ENCODE measurements at places on chromosomes 12 and 14. TPM values are rescaled to one million over a fixed set of nuclear protein-coding genes. Genes with fewer than 3 reads are reported as not detected.

P2RX2 gene
- total RNA-seq = not detected

SDS gene
- 0.48 TPM for total RNA-seq

KITLG gene
- total RNA-seq = 12.3 TPM

LRP6 gene
- total RNA-seq = 22.0 TPM

P2RX7 gene
- not detected for total RNA-seq

PLXNC1 gene
- total RNA-seq = 0.07 TPM

NRXN3 gene
- total RNA-seq = 0.97 TPM

KRT8 gene
- total RNA-seq = 3,468 TPM

CLEC1B gene
- not detected for total RNA-seq

Measured in A549 treated with DMSO at 1 μM for 4 hours (cell line).